ENCODE measurements at places on chromosomes 11 and 22.

DNA sequence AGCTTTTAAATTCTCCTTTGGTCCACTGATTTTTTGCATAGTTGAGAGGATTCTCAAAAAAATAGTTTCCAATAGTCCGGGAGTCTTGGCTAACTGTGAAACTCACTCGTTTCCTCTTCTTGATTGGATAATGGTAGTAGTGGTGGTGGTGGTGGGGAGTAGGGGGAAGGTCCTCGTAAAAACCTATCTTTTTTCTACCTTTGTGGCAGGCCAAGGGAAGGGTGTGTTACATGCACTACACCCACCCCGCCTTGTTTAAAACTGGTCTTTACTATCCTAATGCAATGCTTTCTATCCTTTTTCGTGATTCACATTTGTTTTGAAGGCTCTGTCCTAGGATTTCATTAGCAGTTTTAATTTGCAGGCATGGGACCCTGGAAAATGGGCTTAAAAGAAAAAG is 4.8 kb downstream of the TEAD1 start:
- no peak for DNase-seq

- DNase-seq, result no peak
Observed at GRCh38 chr11:72209101-72209500, 7.5 kb upstream of the FOLR2 start.

GRCh38 chr11:5923794-5924193 is 18.3 kb upstream of the OR56A3 start:
- DNase-seq, result no peak

DNA sequence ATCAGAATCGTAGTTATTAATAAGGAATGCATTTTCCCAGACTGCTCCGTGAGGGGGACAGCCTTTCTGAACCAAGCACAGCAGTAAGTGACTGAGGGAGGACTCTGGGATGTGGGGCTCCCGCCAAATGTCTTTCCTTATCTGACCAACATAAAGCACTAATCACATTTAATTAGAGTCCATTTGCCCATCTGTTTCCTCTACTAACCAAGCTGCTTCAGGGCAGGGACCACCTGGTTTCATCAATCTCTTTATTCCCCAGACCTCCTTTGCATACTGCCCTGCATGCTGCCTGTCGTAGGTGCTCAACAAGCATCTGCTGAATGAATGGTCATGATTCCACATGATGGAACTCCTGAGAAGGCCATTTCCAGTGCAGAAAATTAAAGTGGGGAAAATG is 29.4 kb downstream of the SMCO4 start:
- DNase-seq, result no peak

- DNase-seq, result no peak
Observed at GRCh38 chr22:46275455-46276122, 7.8 kb downstream of the TTC38 start.
